Trophoblast cell (in vitro differentiated cells and primary cell): ENCODE measurements at places on chromosomes 11 and 22.
A peak's percentile ranks its signal among the peaks of the same experiment; 100 is the strongest.

- no peak for DNase-seq
These were observed 226.1 kb downstream of the BLID start for GRCh38 chr11:121889931-121890330.

DNA sequence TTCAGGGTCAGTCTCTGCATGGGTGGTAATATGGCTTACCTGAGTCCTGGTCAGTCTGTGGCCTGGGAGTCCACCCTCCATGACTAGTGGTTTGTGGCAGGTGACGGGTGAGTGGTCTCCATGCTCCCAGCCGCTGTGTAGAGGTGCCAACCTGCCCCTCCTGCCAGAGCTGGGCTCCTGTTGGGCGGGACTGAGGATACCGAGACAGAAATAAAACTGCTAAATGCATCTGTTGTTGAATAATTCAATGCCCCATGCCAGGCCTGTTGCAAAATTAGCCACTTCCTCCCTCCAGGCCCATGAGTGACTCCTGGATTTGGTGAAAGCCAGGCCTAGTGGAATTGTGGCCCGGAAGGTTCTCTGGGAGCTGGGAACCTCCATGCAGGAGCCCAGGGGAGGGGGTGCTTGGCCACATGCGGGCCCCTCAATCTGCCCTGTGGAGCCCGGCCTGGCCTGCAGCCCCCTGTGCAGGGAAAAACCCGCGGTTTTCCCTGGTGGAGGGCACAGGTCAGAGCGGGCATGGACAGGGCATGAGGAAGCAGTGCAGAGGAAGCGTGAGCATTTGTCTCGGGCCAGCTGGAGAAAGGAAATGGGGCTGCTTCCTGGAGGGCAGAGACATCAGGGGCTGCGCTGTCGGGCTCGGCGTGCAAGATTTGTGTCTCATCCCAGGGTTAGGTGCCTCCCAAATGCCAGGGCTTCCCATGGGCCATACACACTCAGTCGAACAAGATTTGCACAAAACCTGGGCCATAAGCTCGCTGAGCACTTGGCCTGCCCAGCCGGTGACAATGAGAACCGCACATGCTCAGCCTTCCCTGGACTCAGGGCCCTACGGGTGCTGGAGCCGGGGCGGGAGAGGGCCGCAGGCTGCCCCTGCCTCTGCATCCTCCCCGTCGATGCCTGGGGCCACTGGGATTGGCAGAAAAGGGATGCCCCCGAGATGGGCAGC, 66.9 kb downstream of the KCNQ1 start:
- no peak for DNase-seq

GRCh38 chr22:31818481-31819392, 64.9 kb downstream of the DEPDC5 start:
- DNase-seq = no peak

DNA sequence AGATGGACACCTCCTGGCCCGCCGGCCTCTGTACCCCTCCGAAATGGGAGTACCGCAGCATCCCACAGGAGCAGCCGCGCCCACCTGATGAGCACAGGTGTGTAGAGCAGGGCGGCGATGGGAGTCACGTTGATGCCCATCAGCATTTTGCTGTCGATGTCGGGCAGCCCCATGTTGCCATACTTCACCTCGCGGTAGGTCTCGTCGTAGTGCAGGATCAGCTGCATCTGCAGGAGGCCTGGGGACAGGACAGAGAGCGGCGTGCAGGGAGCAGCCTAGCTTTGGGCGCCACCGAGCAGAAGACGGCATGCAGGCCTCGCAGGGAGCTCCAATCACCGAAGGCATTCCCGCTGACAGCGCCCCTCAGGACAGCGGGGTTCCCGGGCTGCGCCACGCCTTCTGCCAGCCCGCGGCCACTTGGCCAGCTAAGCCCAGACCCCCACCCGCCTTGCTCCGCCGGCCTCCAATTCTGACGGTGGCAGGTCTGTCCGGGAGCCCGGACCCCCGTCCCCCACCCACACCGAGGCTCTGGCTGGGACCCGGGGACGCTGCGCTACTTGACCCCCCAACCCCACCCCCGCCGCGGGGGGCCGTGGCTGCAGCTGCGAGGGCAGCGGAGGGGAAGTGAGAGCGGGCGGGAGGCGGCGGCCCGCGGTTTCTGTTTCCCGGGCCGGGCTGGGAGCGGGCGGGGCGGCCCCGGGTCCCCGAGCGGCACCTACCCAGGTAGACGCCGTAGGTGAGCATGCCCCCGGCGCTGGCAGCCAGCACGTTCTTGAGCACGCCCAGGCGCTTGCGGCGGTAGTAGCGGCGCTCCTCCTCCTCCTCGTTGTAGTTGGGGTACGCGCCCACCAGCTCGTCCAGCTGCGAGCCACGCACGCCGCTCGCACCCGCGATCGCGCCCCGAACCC, 705 bp downstream of the UNC93B1 start:
- DNase-seq = peak; percentile 58

GRCh38 chr11:65578667-65579066, 2.8 kb downstream of the EHBP1L1 start:
- DNase-seq = no peak

- no peak for DNase-seq
These were observed 135.8 kb downstream of the TEAD1 start for GRCh38 chr11:12809864-12810567.

DNA sequence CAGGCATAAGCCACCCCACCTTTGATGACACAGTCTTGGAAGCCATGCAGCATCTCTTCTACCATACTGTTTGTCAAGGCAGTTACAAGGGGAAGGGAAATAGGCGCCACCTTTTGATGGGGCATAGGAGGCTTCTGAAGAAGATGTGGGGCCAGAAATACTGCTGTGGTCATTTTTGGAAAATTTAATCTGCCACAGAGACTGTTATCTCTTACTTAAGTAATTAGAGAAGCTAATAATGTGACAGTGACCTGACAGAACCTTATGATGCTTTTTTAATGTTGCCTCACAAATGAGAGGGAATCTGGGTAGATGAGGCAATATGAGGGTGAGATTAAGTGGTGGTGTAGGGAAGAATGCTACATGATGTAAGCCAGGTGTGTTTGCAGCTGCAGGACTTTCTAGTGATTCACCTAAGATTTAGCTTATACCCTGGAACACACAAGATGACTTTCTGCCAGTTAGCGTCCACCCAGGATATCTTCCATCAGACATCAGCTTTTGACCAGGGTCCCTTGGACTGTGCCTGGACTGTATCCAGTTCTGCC, 34.3 kb upstream of the ADORA2A start:
- peak; percentile 92 for DNase-seq

GRCh38 chr11:15884777-15885540, 471.4 kb downstream of the SOX6 start:
- DNase-seq = no peak

DNA sequence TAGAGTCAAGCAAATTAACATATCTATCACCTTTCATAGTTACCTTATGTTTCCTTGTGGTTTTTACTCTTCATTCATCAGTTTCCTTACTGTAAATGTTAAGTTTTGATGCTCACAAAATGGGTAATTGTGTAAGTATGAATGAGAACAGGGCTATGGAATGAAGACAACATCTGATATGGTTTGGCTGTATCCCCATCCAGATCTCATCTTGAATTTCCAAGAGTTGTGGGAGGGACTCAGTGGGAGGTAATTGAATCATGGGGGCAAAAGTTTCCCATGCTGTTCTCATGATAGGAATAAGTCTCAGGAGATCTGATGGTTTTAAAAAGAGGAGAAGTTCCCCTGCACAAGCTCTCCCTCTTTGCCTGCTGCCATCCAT, 107.6 kb downstream of the CCDC34 start:
- peak; percentile 57 for DNase-seq

DNA sequence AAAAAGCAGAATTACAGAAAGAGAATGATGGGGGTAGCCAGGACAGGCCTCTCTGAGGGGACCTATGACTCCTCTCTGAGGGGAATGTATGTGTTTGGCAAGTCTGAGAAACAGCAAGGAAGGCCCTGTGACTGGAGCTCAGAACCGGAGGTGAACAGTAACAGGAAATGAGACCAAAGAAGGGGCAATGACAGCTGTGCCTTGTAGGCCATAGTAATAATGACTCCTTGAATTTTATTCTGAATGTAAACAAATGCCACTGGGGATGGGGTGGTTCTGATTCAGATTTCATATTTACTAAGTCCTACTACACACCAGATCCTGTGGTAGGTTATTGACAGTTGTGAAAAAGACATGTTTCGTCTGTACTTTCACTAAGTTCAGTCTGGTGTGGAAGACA, 52.8 kb upstream of the APOA1 start:
- no peak for DNase-seq

DNA sequence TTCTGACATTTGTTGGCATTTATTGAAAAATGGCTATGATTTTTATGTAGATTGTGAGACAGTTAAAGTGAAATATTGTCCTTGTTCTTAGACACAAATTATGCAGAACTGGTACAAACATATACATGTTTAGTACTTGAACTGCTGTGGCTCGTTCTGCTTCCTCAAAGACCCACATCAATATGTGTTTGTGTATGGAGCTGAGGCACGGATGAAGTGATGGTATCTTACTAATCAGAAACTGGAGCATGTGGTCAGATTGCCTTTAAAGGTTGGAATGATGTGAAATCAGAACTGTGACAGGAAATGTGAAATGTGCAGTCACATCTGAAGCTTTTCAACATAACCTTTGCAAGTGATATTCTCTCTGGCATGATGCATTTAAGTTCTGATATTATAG, 130.4 kb downstream of the NAV2 start:
- no peak for DNase-seq

DNA sequence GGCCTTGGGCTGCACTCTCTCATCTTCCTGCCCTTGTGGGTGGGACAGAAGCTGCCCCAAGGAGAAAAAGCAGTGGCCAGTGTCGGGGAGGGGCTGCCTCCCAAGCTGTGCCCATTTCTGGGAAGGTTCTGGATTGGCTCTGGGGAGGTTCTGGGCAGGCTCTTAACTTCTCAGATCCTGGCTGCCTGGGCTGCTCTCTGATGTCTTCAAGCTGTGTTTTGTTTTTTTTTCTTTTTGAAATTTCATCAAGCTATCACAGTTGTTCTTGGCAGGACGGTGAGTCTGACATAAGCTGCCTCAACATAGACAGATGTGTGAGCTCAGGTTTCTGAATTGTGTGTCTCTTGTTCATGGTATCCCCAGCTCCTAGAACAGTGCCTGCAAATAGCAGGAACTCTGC, 1032.0 kb downstream of the BRD1 start:
- no peak for DNase-seq

DNA sequence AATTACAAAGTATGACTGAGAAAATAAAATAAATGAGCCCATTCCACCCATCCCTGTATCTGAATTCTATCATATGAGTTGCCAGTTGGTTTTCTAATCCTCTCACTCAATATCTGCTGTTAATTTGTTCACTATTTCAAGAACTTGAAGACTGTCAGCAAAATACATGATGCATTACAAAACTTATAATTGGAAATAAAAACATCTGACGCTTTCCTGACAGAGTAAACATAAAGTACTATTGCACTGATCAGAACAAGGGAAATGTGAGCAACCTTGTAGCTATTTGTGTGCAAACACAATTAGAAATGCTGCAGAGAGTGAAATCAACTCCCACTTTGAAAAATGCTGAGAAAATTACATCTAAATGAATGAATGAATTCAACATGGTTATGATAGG, 97.1 kb downstream of the MPPED2 start:
- DNase-seq = no peak

DNA sequence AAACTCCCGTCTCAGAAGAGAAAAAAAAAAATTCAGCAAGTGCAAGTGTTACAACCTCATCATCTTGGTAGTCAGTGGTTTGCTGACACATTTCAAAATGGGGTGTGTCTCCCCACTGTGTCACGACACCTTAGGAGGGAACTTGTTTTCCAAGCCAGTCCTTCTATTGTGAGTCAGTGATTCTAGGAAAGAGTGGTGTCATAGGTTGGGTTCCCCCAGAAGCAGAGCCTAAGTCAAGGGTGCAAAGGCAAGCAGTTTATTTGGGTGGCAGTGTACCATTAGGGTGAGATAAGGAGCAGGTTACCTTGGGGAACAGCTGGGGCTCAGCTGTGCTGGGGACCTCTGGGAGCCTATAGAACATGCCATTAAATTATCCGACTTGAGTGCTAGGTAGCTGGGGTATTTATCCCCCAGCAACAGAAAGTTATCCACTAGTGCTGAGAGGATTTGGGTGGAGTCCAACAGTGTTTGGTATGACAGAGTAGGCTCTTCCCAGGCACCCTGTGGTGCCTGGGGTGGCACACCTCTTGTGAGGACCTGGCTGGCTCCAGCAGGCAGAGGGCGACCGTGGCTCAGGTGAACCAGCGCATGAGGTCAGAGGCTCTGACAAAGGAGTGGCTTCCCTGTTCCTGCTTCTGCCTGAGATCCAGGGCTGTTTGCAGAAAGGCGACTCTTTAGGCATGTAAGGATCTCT, 41.7 kb downstream of the KIAA1671 start:
- DNase-seq = peak; percentile 55
